ENCODE measurements at places on chromosomes 6 and 20.
A peak's percentile ranks its signal among the peaks of the same experiment; 100 is the strongest.

DNA sequence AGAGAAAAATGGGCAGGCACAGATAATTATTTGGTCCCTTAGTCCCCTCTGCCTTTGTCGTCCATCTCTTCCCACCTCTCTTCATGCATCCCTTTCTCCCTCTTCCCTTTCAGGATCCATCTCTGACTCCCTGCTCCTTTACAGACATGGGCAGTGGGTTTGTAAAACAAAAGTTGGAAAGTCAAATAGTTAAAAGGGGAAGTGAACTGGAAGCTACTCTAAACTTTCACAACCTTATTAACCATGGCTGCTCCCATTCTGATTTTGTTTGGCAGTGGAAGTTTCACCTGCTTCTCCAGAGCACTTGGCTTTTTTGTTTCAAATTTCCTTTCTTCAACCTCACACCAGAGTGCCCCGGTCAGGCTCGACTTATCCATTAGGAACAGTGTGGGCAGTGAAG lies 1.2 kb downstream of the HLA-DQA2 start:
- H3K4me1 ChIP-seq: no peaks in the 10 kb centered on the region
- H3K4me3 ChIP-seq: no peak overlapping the region
- DNase-seq: no peak
- H3K36me3 ChIP-seq: peaks cover 2% of the 10 kb centered on the region

GRCh38 chr6:4313044-4313686 lies 177.8 kb upstream of the ECI2 start:
- no peaks in the 10 kb centered on the region for H3K36me3 ChIP-seq
- H3K4me3 ChIP-seq: no peak overlapping the region
- H3K27me3 ChIP-seq: peaks cover 36% of the 10 kb centered on the region
- no peak overlapping the region for H3K27ac ChIP-seq
- no peaks in the 10 kb centered on the region for H3K4me1 ChIP-seq
- DNase-seq: no peak

DNA sequence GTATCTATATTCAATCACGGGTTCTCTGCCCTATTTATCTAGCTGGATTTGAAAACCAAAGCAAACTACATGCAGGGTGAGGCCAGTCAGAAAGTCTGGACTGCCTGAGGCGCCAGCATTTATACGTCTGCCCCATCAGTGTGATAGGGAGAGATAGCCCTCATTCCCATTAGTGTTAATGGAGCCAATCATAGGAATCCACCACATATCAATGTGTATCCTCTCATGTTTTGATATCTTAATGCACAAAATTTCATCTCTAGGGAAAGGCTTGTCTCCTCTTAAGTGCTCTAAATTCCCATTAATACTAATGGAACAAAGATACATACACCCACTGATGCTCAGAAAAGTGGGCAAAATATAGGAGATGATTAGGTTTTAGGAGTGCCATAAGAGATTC lies 376.2 kb downstream of the BTBD3 start:
- H3K4me3 ChIP-seq: no peak overlapping the region
- DNase-seq: no peak
- H3K27ac ChIP-seq: no peak overlapping the region
- H3K27me3 ChIP-seq: no peaks in the 10 kb centered on the region
- no peaks in the 10 kb centered on the region for H3K4me1 ChIP-seq

DNA sequence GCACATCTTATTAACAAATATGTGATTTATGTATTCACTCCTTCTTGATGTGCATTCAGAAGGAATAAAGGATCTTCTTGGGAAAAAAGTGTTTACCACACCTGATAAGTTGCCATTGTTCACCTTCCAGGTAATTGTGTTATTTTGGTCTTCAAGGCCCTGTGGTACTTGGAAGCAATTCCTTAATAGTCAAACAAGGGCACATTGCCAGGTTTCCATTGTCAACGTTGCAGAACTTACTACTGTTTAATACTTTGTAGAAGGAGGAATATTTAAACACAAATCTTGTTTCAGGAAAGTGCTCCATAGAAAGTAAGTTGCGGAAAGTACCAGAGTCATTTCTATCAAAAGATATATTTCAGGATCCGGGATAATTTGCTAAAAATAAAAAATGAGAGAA lies 129.5 kb upstream of the SGK1 start:
- DNase-seq: no peak
- no peaks in the 10 kb centered on the region for H3K4me1 ChIP-seq
- no peaks in the 10 kb centered on the region for H3K36me3 ChIP-seq
- no peak overlapping the region for H3K27ac ChIP-seq

GRCh38 chr6:125904871-125905270 lies 51.7 kb upstream of the HINT3 start:
- H3K4me1 ChIP-seq: peaks cover 8% of the 10 kb centered on the region
- no peak overlapping the region for H3K4me3 ChIP-seq
- no peak overlapping the region for H3K27ac ChIP-seq

- no peaks in the 10 kb centered on the region for H3K4me1 ChIP-seq
- no peak overlapping the region for H3K4me3 ChIP-seq
- H3K36me3 ChIP-seq: no peaks in the 10 kb centered on the region
- no peak overlapping the region for H3K27ac ChIP-seq
Measured at GRCh38 chr6:11869672-11870340, 91.2 kb upstream of the ADTRP start.

- no peaks in the 10 kb centered on the region for H3K36me3 ChIP-seq
- DNase-seq: no peak
- no peaks in the 10 kb centered on the region for H3K27me3 ChIP-seq
- H3K27ac ChIP-seq: no peak overlapping the region
- H3K4me3 ChIP-seq: no peak overlapping the region
Measured at GRCh38 chr6:84390851-84391250, 163.4 kb upstream of the CEP162 start.

- no peak for DNase-seq
- peaks cover 2% of the 10 kb centered on the region for H3K36me3 ChIP-seq
- no peak overlapping the region for H3K4me3 ChIP-seq
- no peaks in the 10 kb centered on the region for H3K27me3 ChIP-seq
- no peak overlapping the region for H3K27ac ChIP-seq
Measured at GRCh38 chr6:80276861-80277260, 170.4 kb downstream of the BCKDHB start.

DNA sequence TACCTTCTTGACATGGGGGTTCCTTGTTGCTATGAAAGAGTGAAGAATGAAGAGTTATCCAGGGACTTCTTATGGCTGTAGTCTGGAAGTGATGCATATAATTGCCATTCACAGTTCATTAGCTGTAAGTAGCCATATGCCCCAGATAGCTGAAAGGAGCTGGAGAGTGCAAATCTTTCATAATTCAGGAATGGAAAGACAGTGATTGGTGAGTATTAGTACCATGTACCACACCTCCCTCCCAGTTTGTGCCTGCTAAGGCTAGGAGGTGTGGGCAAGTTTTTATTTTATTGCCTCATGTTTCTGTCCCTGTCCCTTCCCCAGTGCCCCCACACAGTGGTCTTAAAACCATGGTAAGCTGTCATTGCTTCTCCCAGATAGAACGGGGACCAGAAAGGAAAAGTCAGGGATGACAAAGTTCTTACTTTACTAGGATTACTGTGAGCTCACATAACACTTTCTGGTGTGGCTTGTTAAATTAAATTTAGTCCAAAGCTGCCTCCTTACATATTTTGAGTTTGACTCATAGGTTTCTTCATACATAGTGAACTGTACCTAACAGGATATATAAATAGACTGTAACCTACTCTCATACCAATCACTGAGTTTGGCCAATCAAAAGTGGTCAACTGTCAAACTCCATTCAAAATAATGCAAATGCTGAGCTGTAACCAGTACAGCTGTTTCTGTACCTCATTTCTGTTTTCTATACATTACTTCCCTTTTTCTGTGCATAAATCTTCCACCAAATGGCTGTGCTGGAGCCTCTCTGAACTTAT lies 119.4 kb downstream of the RFPL4B start:
- no peaks in the 10 kb centered on the region for H3K4me1 ChIP-seq
- no peak overlapping the region for H3K27ac ChIP-seq
- no peak for DNase-seq
- no peaks in the 10 kb centered on the region for H3K27me3 ChIP-seq
- H3K4me3 ChIP-seq: no peak overlapping the region

DNA sequence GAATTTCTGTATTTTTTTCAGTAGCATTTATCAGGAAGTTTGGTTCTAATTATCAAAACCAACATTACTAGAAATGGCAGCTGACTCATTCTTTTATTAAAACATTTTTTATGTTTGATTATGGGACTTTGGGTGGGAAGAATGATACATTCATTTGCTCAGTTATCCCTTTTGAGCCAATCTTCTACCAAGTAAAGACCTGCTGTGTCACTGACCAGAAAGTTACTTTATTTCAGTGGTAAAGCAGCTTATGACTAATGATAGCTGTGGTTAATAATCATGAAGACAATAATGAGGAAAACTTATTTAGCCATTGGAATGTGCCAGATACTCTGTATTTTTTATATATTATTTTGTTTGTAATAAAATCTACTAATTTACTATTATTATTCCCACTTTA lies 142.3 kb downstream of the FARS2 start:
- no peak overlapping the region for H3K4me3 ChIP-seq
- H3K36me3 ChIP-seq: peaks cover 3% of the 10 kb centered on the region
- DNase-seq: no peak
- H3K4me1 ChIP-seq: peaks cover 9% of the 10 kb centered on the region

DNA sequence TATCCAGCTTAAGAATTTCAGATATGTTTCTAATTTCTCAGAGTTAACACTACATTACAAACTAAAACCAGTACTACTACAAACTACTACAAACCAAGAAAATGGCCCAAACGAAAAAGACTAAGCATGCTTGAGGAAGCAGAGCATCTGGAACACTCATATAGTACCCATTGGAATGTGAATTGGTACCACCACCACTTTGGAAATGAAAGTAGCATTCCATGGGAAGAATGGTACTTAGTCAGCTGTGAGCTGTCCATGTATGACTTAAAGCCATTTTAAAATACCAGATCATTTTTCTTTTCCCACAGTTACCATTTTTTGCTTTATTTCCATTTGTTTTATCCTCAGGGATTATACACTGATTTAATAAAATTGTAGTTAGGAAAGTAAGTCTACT lies 30.5 kb downstream of the FBXO9 start:
- no peak overlapping the region for H3K27ac ChIP-seq
- DNase-seq: no peak
- H3K27me3 ChIP-seq: no peaks in the 10 kb centered on the region
- no peak overlapping the region for H3K4me3 ChIP-seq

GRCh38 chr6:45896783-45897441 lies 118.7 kb downstream of the CLIC5 start:
- H3K4me3 ChIP-seq: no peak overlapping the region
- no peaks in the 10 kb centered on the region for H3K27me3 ChIP-seq
- peaks cover 14% of the 10 kb centered on the region for H3K4me1 ChIP-seq
- H3K36me3 ChIP-seq: peaks cover 2% of the 10 kb centered on the region
- peak overlapping the region; percentile 44 for H3K27ac ChIP-seq

GRCh38 chr6:24122139-24122538 lies 3.9 kb upstream of the NRSN1 start:
- H3K27ac ChIP-seq: no peak overlapping the region
- peaks cover 33% of the 10 kb centered on the region for H3K27me3 ChIP-seq
- H3K4me3 ChIP-seq: no peak overlapping the region
- H3K36me3 ChIP-seq: no peaks in the 10 kb centered on the region

GRCh38 chr6:80643881-80644280 lies 537.4 kb downstream of the BCKDHB start:
- no peak overlapping the region for H3K4me3 ChIP-seq
- no peak overlapping the region for H3K27ac ChIP-seq
- no peaks in the 10 kb centered on the region for H3K27me3 ChIP-seq
- no peak for DNase-seq

- peaks cover 35% of the 10 kb centered on the region for H3K4me1 ChIP-seq
- no peak for DNase-seq
- H3K27me3 ChIP-seq: no peaks in the 10 kb centered on the region
- peak overlapping the region; percentile 84 for H3K27ac ChIP-seq
Measured at GRCh38 chr6:52310932-52311331, 26.4 kb upstream of the MCM3 start.

GRCh38 chr6:74768120-74768519 lies 437.7 kb downstream of the COL12A1 start:
- H3K4me3 ChIP-seq: no peak overlapping the region
- no peak for DNase-seq
- no peak overlapping the region for H3K27ac ChIP-seq
- H3K27me3 ChIP-seq: no peaks in the 10 kb centered on the region

DNA sequence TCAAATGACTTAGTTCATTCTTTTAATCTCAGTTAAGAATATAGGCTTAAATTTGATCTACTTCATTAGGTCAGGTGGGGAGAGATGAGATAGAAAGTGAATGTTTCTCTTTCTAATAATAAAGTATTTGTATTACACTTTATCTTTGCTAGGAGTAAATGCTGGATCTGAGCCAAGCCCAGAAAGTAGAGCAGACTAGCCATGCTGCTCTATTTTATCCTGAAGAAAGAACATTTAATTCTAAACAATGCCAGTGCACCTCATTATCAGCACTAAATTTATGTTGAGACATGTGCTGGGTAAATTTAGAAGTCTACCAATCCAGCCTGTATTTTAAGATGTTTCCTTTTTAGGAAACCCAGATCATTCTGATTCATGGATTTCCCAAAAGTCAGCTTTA lies 43.5 kb downstream of the AKIRIN2 start:
- H3K4me3 ChIP-seq: no peak overlapping the region
- H3K4me1 ChIP-seq: no peaks in the 10 kb centered on the region
- no peak overlapping the region for H3K27ac ChIP-seq
- H3K36me3 ChIP-seq: peaks cover 6% of the 10 kb centered on the region
- no peak for DNase-seq

DNA sequence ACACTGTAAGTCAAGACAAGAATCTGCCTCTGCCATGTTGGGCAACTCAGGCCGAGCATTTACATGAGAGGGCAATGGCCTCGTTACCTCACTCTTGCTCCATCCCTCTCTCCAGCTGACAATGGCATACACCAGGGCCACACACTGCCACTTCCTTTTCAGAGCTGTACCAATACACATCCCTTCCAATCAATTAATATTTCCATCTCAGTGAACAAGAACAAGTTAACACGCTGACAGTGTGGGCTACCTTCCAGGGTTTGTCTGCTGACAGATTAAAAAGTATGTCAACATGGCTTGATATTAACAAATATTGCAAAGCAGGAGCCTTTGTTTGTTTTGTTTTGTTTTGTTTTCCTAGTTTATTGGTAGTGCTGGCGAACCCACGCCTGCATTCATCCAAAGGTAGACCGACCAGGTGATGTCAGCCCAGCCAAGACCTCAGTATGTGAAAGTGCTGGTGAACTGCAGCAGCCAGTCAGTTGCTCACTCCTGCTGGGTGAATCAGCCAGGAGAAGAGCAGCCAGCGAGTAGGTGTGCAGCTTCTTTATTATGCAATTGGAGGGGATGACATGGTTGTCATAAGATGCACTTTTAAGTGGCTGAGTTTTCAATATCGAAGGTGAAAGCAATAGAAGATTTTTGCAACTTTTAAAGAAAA lies 487.3 kb upstream of the JARID2 start:
- H3K4me1 ChIP-seq: peaks cover 9% of the 10 kb centered on the region
- H3K4me3 ChIP-seq: no peak overlapping the region
- peaks cover 2% of the 10 kb centered on the region for H3K36me3 ChIP-seq
- H3K27ac ChIP-seq: no peak overlapping the region
- H3K27me3 ChIP-seq: no peaks in the 10 kb centered on the region
- no peak for DNase-seq

GRCh38 chr6:82260997-82261732 lies 13.6 kb upstream of the IBTK start:
- no peak overlapping the region for H3K4me3 ChIP-seq
- no peaks in the 10 kb centered on the region for H3K27me3 ChIP-seq

Data from central memory CD8-positive, alpha-beta T cell (primary cell).